ENCODE measurements at places on chromosomes 16 and 17.

GRCh38 chr17:66214884-66215528, 14.2 kb downstream of the APOH start:
- no peak for DNase-seq

- no peak for DNase-seq
Observed at GRCh38 chr16:30725418-30725792, 22.8 kb upstream of the PHKG2 start.

- DNase-seq = no peak
Observed at GRCh38 chr17:30274887-30275286, 16.9 kb downstream of the BLMH start.

- no peak for DNase-seq
Observed at GRCh38 chr17:7711051-7711755, 6.2 kb downstream of the EFNB3 start.
